ENCODE measurements at places on chromosomes 5 and 9.
A peak's percentile ranks its signal among the peaks of the same experiment; 100 is the strongest.

- no peak for DNase-seq
These were observed 436.7 kb downstream of the ZSWIM6 start for GRCh38 chr5:61768692-61769281.

- DNase-seq = no peak
These were observed 254.5 kb downstream of the RASEF start for GRCh38 chr9:82808478-82808877.

- DNase-seq = no peak
These were observed 103.3 kb downstream of the ARHGEF28 start for GRCh38 chr5:73729329-73729728.

DNA sequence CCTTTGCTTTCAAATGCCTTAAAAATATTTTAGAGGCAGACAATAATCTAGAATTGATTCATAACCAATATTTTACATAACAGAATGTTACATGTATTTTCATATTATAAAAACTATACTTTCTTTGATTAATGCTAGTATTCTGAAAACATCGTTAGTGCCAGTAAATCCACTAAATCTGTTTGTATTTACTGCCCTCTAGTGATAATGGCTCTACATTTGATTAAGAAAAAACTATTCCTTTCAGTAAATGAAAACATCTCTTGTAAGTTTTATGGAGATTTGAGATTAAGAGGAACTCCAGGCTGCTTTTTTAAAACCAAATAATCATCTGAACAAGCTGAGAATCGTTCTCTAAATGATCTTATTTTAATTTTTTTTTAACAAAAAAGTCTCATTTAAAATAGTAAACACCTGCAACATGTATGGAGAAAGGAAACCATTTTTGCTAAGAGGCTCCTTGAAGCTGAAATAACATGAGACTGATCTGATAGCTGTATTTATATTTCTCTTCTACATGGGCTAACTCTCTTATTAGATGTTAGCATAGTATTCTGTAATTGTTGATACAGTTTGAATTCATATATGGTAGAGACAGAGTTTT, 424.7 kb downstream of the RAB3C start:
- DNase-seq = peak; percentile 75

DNA sequence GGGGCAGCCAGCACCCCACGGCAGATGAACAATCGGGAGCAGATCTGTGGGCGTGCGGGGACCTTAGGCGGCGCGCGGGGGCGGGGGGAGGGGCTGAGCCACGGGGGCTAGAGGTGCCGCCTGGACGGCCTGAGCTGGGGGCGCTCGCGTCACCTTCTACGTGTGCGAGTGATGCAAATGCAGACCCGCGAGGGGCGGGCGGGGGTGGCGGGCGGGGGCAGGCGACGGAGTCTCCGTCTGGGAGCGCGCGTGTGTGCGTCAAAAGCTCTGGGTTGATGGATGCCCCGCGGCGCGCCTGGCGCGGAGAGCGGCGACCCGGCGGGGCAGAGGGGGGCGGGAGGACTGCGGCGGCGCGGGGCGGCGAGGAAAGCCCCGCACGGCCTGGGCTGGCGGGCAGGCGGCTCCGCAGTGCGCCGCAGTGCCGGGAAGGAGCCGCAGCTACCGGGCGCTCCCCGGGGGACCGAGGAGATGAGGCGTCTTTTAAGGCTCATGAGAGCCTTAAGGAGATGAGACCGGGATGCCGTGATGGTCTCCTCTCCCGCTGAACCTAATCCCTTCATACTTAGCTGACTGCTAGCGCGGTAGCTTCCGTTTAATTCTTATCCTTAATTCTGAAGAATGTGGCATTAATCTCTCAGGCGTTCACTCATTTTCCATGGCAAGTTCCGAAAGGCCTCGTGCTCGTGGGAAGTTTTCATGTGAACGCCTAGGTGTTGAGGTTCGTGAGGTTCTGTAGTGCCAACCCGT, 1.5 kb downstream of the SV2C start:
- peak; percentile 41 for DNase-seq

- peak; percentile 81 for DNase-seq
These were observed at the start of gene ZNF300 for GRCh38 chr5:150904479-150905311. Gene ZNF300 (minus strand): TSS chr5:150904980. CDS start chr5:150903155, 1,825 bp downstream.

- DNase-seq = no peak
These were observed 234.4 kb downstream of the MAST4 start for GRCh38 chr5:66830636-66831035.

GRCh38 chr5:80740999-80741398, 86.2 kb upstream of the DHFR start:
- no peak for DNase-seq

Data from suppressor macrophage treated with lipopolysaccharide for 1 hour (primary cell).